ENCODE measurements at places on chromosomes 2 and 18.

DNA sequence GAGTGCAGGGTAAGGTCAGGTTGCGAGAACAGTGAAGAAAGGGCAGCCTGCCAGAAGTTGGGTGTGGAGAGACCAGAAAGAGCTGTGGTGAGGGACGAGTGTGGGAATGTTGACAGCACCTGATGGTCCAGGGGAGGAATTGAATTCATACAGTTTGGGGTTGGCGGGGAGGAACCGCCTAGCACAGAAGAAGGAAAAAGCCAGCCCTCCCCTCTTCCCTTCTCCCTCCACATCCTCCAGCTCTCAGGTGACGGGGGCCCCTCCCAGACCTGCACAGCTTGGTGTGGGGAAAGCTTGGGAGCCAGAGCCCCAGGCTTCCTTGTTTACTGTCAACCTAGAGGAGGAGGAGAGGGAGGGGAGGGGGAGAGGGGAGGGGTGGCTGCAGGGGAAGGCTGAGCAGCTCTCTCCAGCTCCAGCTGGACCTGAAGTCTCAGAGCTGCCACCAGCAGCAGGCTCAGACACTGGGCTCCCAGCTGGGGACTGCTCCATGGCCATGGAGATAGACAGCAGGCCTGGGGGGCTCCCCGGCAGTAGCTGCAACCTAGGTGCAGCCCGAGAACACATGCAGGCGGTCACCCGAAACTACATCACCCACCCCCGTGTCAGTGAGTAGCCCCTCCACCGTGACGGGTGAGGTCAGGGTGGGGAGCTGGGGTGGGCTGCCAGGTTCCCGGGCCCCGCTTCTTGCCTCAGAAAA, at the start of gene ATP6V1B1:
TSS of gene ATP6V1B1 (plus strand) at position 433 of the 697 bp plus-strand sequence. CDS start at position 488, 55 bp downstream.
- no peak for DNase-seq

GRCh38 chr2:63446658-63447057, 141.6 kb downstream of the WDPCP start:
- DNase-seq: no peak

DNA sequence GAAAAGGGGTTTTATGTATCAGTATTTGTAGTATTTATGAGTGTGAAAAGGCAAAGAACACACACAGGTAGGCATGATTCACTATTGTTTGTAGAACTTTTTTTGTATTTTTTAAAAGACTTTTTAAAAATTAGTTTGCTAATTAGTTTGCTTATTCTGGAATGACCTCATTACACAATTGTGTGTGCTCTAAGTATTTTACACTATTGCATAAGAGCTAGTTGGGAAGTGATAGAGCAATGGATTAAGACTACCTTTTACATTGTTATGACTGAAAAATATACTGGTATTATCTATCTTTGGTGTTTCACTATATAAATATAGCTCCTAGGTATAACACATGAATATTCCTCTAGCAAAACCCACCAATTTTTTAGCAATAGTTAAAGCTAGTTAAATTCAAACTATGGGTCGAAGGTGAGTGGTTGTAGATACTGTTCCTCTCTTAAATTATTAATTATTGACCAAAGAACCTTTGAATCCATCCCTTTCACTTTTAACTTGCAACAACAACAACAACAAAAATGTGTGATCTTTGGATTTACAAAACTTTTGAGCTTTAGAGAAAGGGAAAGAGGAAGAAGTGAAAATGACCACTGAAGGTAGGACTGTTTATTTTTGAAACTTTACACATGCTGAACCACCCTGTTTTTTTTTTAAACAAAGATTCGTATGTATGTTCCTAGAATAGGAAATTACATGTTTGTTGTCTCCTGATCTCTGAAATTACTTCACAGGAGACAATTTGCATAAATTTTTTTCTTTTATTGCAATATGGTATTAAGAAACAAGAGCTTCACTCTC, 18.7 kb downstream of the ITPRID2 start:
- no peak for DNase-seq

- no peak for DNase-seq
Observed at GRCh38 chr2:235270956-235271355, 222.9 kb upstream of the AGAP1 start.

DNA sequence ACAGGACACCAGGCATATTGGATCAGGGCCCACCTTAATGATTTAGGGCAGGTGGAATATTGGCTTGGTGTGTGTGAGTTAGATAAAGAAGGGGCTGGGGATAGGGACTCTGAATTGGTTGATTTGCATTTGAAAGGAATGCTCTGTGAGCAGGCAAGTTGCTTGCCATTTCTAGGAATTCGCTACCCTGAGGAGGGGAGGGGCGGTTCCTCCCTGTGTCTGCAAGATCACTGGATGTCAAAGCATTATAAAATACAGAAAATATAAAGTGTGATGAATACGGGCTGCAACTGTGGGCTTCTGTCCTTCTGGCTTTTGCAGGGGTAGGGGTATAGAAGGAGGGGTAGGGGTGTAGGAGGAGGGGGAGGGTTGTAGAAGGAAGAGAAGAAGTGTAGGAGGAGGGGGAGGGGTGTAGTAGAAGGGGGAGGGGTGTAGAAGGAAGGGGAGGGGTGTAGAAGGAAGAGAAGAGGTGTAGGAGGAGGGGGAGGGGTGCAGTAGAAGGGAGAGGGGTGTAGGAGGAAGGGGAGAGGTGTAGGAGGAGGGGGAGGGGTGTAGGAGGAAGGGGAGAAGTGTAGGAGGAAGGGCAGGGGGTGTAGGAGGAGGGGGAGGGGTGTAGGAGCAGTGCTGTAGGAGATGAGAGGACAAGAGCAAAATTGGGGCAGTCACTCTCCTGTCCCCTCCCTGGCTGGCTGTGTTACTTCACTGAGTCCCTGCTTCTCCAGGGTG, 238.0 kb upstream of the COPS8 start:
- DNase-seq: no peak

GRCh38 chr2:8794923-8795825, 42.2 kb downstream of the KIDINS220 start:
- DNase-seq: no peak

DNA sequence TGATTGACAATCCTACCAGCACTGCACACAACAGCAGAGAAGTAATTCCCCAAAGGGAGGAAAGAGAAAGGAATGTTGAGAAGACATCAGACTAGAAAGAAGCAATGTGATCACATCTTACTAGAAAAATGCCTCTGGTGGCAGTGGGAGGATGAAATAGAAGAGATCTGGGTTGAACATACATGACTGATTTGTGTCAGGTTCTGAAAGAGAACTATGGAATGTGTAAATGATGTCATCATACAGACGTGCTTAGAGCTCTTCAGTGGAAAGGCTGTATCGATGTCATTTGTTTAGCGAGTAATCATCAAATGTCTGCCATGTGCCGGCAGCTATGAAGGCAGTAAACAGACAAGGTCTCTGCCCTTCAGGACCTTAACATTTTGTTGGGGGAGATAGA, 24.9 kb downstream of the GORASP2 start:
- no peak for DNase-seq

DNA sequence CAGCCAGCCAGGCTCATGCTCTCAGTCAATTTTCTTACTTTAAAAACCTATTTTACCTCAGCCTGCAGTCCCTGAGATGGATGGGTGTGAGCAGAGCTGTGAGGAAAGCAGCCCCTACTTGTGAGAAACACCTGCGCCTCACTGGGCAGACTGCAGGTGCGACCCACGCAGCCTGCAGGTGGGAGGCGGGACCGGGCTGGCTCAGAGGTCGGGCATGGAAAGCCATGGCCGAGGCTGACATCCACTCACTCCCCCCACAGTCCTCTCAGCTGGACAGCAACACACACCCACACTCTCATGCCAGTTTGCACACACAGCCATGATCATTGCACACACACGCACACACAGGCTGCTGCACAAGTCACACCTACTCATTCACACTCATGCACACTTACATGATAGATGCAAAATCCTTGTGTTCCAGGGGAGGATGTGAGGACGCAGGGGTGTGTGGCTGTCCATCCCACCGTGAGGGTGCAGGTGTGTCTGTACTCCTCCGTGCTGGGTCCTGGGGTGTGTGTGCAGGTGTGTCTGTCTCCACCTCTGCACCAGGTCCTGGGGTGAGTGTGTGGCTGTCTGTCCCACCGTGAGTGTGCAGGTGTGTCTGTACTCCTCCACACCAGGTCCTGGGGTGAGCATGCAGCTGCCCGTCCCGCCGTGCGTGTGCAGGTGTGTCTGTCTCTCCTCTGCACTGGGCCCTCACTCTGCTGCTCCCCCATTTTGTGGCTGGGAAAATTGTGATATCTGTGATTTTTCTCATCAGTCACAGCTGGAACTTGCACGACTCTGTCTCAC, 166.5 kb downstream of the RTP5 start:
- no peak for DNase-seq

DNA sequence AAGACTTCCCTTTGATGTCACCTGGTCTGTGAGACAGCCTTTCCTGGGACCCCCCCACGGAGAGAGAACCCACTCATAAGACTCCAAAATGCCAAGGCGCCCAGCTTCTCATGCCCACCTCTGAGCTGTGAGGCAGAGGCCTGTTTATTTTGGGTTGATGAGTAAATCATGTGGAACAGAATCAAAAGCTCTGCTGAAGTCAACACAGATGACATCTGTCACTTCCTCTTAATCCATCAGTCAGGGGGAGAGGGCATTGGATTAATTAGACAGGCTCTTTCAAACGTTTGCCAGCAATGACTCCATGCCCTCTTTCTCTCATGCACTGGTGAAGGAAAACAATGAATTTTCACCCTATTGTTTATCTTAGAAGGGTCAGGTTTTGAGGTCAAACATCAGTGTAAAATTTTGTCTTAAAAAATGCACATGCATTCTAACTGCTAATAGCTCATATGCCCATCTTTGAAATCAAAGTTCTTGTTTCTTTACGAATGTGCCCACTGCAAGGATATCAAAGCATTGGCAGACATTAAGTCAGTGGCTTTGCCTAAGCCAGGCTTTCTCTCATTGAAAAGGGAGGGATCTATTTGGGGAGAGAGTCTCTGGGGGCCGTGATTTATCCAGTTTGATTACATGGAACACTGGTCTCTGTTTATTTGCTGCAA, 184.1 kb downstream of the ACKR3 start:
- no peak for DNase-seq

DNA sequence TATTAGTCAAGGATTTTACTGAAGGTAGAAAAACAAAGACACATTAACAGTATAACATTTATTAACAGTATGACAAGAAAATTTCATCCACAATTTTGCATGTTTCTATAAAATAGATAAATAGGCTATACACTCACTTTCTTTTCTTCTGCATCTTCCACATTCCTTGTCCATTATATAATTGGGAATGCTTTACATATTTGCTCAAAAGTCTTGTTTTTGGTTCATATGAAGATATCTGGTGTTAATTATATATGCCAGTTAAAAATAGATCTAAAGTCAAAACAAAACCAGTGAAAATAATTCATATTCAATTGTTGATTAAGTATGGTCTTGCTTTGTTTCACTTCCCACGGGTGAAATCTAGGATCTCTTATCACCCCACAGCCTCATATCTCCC, 53.4 kb downstream of the SERPINB7 start:
- DNase-seq: no peak

DNA sequence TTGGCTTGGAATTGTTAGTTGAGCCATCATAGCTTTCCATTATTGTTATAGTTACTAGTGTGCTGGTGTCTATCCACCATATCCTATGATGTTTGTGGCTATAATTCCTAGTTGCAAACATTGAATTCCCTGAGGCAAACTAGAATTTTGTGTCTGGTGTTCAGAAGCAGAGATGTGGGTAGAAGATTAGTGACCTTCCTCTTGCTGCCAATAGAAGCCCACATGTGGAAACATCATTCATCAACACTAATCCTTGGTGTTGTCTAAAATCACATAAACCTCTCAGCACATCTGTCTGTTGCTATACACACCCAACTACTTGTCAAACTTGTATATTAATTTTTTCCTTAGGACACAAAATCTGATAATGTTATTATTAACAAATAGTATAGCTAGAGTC, 374.1 kb downstream of the TGIF1 start:
- no peak for DNase-seq

DNA sequence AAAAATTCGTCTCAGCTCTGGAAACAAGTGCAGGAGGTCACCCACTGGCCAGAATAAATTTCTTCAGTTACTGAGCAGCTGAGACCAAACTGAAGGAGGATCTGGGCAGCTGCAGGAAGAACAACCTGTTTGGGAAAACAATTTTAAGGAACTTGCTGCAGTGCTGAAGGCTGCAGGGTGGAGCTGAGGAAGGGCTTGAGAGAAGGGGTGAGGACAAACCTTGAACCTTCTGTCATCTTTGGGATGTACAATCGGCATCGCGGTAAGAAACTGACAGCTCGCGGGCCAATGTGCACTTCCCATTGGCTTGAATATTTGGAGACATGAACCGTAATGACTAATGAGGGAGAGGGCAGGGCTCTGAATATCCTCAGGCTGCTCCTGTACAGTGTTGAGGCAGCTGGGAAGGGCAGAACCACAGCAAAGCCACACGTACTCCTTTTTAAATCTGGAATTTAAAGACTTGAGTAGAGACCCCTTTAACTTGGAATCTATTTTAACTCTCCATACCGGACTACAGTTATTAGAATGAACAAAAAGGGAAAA, 90.3 kb downstream of the TACR1 start:
- DNase-seq: no peak

GRCh38 chr2:36361396-36361795, 5.8 kb downstream of the CRIM1 start:
- DNase-seq: no peak

- DNase-seq: no peak
Observed at GRCh38 chr18:79931475-79931874, 20.0 kb downstream of the SLC66A2 start.

- DNase-seq: no peak
Observed at GRCh38 chr2:66555091-66555490, 120.2 kb downstream of the MEIS1 start.

- no peak for DNase-seq
Observed at GRCh38 chr18:35729991-35730668, 148.6 kb downstream of the GALNT1 start.

GRCh38 chr18:45780568-45780967, 44.9 kb upstream of the SIGLEC15 start:
- DNase-seq: no peak

DNA sequence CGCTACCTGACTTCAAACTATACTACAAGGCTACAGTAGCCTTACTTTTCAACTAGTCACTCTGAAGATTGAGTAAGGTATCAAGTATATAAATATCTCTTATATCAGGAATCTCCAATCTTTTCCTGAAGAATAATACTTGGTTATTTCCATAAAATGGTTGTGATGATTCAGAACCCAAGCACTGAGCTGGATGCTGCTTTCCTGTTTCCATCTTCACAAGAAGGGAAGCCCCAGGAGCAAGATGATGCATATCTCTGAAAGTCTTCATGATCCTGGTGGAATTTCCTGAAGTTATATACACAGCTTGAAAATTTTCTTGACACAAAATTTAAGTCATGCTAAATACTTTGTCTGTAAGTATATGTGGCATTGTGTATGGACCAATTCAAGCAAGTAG, 243.9 kb upstream of the TANK start:
- DNase-seq: no peak

GRCh38 chr18:21851327-21851961, 110.9 kb downstream of the MIB1 start:
- no peak for DNase-seq
